LNCaP clone FGC (cell line): ENCODE measurements at places on chromosomes 7 and 10.

GRCh38 chr10:113991091-113991860 lies 52.4 kb upstream of the ADRB1 start:
- no peak for DNase-seq

DNA sequence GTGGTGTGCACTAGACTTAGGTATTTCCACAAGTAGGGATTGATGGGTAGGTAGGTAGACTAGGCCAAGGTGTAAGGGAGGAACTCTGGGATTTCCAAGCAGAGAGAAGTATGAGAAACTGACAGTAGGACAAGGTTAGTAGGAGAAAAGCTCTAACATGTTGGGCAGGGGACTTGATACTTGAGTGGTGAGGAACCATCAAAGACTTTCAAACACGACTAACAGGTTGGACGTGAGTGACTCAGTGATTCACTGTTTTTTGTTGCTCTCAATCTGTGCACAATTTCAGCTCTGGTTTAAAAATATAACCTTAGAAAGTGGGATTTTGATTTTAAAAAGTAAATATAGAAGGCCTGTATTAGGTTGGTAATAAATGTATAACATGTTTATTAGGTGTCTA lies 44.4 kb downstream of the KLHDC10 start:
- no peak for DNase-seq

DNA sequence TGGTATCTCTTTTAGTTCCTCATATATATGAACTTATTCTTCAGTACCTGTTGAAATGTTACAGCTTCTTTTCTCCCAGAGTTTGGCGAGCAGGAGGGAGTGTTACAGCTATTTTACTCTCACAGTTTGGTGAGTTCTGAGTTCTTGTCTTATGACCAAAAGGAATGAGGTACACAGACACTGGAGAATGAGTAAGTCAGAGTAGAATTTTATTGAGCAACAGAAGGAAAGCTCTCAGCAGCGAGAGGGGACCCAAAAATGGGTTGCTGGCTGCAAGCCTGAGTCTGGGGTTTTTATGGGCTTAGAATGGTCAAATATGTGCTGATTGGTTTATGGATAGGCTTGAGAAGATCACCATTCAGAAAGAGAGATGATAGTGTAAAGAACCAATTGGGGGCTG lies 175.2 kb downstream of the CDK14 start:
- DNase-seq, result no peak

- DNase-seq, result peak; percentile 36
Measured at GRCh38 chr7:111730476-111731300, 168.4 kb upstream of the IMMP2L start.

- no peak for DNase-seq
Measured at GRCh38 chr10:99143651-99144050, 92.0 kb downstream of the HPSE2 start.

GRCh38 chr7:127914693-127915092 lies 116.5 kb downstream of the LRRC4 start:
- no peak for DNase-seq

DNA sequence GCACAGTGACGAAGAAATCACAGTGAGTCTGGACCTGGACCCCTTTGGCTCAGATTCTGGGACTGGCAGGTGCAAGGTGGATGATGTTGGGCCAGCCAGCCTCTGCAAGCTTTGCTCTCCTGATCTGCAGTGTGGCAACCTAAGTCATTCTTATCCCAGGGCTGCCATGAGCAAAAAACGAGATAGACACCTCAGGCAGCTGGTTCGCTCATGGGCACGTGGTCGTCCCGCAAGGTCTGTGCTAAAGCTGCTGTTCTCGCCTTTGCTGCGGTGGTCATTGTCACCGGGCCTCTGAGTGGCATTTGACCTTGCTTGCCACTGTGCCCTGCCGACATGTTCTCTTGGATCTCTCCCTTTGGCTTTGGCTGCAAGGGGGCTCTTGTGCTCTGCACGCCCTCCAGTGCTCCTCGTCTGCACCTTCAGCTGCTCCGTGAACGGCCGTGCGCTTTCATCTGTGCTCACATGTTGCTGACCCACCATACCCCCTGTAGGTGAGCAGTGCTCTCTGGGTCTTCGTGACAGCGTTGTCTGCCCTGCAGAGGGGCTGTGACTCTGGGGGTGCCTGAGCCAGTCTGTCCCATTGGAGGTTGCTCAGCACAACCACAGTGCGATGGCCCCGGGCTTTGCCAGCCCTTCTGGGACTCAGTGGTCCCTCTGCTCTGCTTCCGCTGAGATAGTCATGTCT lies 317.0 kb downstream of the GLRX3 start:
- no peak for DNase-seq

- no peak for DNase-seq
Measured at GRCh38 chr7:133601617-133602016, 348.7 kb downstream of the EXOC4 start.

GRCh38 chr7:152476551-152476950 lies 40.7 kb upstream of the KMT2C start:
- no peak for DNase-seq

DNA sequence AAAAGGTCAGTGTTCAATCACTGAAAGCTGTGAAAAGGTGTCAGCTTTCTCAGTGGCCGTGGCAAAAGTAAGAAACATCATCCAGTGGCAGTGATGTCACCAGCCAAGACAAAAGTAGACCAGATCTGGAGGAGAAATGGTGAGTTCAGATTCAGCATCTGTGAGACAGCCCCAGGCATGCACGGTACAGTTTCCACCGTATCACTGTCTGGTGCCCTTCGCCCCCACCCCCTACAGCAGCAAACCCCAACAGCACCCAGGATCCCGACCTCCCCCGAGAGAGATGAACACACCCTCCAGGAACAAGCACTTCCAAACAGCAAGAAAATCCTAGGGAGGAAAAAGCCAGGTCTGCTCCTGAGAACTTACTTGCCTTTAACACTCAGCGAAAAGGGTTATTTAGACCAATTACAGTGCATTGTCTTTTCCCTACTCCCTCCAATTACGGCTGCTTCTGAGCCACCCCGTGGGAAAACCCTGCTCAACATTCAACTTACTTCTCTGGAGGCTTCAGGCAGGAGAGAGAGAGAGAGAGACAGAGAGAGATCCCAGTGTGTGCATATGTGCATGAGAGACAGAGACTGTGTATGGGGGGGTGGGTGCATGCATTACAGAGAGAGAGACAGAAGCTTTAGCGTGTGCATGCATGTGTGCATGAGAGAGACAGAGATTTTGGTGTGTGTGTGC lies 189.6 kb downstream of the GRID1 start:
- DNase-seq, result no peak

DNA sequence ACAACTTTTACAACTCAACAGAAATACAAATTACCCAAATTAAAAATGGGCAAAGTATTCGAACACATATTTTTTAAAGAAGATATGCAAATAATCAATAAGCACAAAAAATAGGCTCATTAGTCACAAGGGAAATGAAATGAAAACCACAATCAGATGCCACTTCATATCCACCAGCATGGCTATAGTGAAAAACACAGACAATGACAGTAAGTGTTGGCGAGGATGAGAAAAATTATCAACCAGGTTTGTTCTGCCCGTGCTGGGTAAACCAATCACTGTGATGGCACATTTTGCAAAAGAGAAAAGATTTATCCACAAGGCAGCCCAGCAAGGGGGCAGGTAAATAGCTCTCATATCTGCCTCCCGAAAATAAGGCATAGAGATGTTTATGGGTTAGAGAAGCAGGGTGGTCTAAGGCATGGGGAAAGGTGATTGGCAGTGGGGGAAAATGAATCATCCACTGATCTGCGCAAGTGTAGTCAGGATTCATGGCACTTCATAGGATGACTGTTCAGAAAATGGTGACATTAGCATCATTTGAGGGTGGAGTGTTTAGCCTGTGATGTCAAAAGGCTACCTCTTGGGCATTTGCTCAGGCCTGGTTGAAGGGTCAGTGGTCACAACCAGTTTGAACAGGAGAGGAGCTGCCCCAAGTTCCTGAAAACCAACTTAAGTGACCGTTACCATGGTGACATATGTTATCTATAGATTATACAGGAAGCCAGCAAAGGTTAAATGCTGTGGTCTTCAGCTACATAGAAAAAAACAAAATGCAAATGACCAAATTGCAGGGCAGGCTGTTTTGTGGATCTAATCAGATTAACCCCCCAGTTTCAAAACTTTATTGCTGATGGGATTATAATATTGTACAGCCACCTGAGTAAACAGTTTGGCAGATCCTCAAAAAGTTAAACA lies 8.0 kb upstream of the CFAP70 start:
- no peak for DNase-seq

- no peak for DNase-seq
Measured at GRCh38 chr7:44827567-44827966, 20.3 kb downstream of the H2AZ2 start.

DNA sequence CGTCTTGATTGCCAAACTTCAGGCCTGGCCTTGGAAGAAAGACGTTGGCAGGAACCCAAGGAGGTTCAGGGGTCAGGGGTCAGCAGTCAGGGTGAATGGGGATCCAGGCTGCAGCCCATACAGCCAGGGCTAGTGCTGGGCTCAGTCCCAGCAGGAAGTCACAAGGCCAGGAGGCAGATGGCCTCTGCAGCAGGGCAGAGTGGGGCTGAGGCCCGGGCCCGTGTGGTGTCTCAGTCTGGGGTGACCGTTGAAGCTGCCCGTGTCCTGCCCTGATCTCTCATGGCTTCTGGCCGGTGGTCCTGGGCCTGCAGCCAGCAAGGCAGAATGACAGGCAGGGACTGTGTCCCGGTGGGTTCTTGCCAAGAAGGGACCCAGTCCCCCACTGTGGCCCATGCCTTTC lies 26.6 kb upstream of the PURB start:
- DNase-seq, result no peak

DNA sequence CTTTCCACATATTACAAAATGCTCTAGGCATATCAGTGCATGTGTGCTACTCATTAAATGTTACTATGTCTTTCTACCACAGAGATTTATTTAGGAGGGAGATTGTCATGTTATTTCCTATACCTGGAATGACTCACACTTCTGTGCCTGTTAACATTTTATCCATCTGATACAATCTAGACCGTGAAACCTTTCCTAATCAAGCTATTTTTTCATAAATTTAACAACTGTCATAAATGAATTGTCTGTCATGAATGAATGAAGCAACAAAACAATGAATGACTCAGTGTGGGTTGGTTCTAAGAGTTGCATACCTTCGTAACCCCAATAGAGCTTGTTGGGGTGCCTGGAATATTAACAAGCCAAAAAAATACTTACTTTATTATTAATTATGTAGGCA lies 554.3 kb downstream of the GRM8 start:
- no peak for DNase-seq

- DNase-seq, result no peak
Measured at GRCh38 chr7:40211276-40212003, 76.6 kb downstream of the SUGCT start.

DNA sequence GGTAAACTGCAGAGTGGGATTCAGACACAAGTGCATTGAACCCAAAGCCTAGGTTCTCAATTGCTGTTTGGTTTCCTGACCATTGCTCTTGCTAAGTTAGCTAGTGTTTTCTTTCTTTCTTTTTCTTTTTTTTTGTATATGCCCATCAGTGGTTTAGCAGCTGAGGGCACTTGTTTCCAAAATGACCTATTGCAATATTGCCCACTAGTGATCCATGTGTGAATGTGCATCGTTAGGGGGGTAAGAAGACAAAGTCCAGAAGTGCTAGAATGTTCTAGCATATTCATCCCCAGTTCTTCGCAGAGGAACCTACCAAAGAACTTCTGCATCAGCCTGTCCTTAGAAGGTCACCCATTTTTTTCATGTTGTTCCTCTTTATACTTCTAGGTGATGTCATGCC lies 252.8 kb upstream of the GPR26 start:
- DNase-seq, result no peak

DNA sequence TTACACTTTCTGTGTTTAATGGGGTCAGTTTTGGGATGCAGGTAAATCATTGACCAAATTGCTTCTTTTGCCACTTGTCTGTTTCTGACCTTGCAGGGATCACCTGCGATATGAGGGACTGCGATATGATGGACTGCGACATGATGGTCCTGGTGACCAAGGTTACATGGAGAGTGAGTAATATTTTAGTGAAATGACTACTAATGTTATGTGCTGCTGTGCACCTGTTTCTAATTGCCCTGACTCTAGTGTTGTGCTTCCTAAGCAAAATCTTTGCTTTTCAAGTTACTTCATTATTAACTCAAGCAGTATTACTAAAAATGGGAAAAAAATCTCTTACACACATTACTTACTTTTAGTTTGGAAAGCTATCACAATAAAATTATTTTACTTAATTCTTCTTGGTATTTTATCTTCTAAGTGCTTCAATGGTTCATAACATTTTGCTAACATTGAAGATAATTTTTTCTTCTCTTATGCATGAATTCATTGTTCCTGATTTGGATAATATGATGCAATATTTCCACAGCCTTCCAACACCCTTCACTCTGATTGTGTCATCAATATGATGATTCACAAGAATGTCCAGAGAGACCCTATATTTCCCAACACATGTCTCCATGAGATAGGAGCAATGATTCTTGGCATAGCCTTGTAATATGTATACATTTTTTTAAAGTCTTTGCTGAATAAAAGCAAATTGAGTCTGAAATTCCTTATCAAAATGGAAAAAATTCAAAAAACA lies 306.2 kb upstream of the AKR1E2 start:
- DNase-seq, result no peak

- no peak for DNase-seq
Measured at GRCh38 chr10:30127120-30127541, 67.7 kb upstream of the JCAD start.

DNA sequence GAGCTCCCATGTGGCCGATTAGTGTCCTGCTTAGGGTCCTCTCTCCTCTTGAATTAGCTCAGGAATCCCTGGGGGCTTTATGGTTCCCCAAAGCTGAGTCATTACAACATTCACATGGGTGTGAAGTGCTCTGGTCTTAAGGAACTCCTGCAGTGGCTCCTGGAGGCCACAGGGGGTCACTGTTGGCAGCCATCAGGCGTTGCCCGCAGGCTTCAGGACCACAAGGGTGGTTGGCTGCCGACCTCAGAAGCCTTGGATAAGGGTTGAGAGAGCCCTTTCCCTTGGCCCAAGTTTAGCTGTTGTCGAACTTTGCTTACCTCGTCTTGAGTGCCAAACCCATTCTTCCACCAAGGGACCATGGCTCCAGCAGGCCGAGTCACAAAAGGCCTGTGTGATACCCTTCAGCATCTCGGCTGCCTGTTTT lies 61.7 kb downstream of the SH2D4B start:
- peak; percentile 23 for DNase-seq

DNA sequence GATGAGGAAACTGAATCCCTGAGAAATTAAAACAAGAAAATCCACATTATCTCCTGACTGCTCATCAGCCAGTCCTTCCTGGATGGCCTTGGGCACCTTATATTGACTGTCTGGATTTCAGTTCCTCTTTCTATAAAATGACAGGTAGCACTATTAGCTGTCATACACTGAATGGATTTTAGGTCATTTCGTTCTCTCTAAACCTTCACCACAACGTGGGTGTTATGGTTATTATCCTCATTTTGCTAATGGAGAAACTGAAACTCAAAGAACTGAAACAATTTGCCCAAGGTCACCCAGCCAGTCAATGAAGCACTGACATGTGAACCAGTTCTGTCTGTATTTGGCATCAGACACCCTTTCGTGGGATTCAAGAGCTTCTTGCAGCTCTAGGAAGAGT lies 193.8 kb downstream of the CYP26A1 start:
- no peak for DNase-seq

DNA sequence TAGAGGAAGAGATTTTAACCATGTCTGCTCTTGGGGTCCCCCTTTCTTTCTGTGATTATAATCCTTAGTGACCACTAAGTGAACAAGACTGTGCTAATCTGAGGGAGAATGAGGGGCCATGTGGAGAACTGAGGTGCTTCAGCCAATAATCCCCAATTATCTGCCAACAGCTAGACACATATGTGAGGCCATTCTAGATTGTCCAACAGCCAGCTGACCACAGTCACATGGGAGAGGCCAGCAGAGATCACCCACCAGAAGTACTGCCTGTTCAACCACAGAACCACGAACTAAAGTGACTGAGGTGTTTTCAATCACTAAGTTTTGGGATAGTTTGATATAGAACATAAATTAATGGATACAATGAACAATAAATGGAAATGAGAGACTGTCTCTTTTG lies 74.3 kb downstream of the SEMA3E start:
- DNase-seq, result no peak
